ENCODE measurements at places on chromosomes 1 and 21.

DNA sequence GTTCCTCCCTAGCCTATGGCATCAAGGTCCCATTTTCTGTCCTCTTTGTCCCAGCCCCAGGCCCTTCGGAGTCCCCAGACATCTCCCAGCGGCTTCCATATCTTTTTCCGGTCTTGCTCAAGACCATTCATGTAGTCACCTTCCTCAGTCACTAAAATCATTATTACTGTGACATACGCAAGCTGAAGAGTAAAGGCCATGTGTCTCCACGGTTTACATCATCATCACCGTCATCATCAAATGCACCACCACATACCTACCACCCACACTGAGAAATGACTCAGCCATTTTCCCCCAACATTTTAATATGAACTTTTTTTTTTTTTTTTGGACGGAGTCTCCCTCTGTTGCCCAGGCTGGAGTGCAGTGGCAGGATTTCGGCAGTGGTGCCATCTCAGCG is 43.4 kb downstream of the FHAD1 start:
- DNase-seq, result no peak

GRCh38 chr1:98364544-98364943 is 297.0 kb upstream of the SNX7 start:
- DNase-seq, result no peak

DNA sequence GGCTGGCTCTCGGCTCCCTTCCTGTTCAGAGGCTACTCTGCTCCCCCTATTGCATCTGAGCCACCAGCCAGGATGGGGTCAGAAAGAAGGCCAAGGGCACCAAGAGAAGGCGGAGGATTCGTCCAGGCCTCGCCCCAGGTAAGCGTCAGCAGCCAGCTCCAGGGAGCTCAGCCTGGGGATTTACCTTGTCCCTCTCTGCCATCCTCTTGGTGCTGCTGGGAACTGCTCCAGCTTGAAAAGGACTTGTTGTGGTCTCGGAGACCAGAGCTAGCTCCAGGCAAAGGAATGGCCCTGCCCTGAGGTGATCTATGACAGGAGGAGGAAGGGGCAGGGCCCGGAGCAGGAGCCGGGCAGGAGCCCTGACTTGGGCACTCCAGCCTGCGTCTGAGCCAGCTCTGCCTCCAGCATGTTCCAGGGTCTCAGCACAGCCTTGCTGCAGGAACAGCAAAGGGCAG is 113.7 kb upstream of the IFFO2 start:
- no peak for DNase-seq

DNA sequence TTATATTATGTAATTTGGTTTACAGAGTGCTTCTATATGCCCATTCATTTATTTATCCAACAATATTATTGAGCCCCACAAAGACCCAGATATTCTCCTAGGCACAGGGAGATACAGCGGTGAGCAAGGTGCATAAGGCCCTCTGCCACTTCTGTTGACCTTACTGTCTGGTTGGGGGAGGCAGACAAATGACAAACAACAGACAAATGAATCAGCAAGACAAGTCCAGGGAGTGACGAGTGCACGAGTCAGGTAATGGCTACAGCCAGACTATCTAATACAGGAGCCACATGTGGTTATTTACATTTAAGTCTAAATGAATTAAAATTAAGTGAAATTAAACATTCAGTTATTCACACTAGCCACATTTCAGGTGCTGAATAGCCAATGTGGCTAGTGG is 22.0 kb upstream of the BCAR3 start:
- DNase-seq, result no peak

- DNase-seq, result no peak
Observed at GRCh38 chr21:42844411-42845113, 34.8 kb downstream of the WDR4 start.

GRCh38 chr1:193111641-193112090 is 6.5 kb upstream of the GLRX2 start:
- DNase-seq, result no peak

- DNase-seq, result no peak
Observed at GRCh38 chr1:101314244-101314643, 77.4 kb downstream of the S1PR1 start.

DNA sequence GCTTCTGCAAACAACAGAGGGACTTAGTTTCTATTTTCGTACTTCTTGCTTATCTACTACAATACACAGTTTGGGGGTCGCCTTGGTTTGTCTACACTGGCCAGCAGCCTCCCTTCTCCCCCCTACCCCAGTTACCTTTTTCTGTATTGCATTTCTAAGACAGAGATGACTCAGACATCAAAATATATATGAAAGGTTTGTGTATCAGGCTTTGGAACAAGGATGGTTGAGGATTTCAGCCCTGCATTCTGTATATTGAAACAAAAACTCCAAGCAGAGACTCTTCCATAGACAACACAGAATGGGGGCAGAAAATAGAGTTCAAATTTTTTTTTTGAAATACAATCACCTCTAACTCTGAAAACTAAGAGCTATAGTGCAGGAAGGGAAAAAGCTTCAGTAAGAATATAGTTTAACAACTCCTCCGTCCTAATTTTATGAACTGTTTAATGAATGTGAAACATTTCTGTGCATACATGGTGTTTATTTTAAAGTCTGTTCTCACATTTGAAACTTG is 1.9 kb downstream of the SAMD13 start:
- DNase-seq, result no peak

DNA sequence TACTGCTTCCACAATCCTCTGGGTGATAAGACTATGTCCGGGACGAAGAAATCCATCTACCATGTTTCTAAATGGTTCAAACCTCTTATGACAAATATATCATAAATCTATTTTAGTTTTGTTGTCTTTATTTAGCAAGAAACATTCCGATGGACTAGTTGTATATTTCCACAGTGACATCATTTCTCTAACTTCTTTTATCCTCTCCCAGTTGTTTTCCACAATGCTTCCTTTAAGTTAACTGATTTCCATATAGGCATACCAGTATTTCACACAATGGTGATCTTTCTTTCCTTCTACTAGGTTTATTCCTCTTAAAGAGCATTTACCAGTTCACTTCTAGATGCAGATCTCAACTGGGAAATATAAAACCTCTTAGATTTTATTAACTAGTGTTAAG is 44.8 kb downstream of the USP1 start:
- no peak for DNase-seq

- no peak for DNase-seq
Observed at GRCh38 chr1:199976496-199977144, 50.9 kb upstream of the NR5A2 start.

- DNase-seq, result no peak
Observed at GRCh38 chr21:36245649-36246048, 74.3 kb upstream of the MORC3 start.

DNA sequence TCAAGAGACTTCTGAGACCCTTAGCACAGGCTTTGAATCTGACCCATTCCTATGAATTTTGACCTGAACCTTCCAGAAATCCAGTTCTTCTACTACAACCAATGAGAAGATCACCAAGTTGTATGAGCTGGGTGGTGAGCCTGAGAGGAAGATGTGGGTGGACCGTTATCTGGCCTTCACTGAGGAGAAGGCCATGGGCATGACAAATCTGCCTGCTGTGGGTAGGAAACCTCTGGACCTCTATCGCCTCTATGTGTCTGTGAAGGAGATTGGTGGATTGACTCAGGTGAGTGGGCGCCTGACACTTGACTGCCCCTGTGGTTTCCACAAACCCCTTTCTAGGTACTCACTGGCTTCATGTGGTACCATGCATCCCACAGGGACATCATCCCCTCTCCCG is 20.0 kb upstream of the PIGV start:
- no peak for DNase-seq

- DNase-seq, result no peak
Observed at GRCh38 chr1:5225707-5226704, 571.6 kb downstream of the AJAP1 start.

Data from activated gamma-delta T cell treated with anti-CD3 and anti-CD28 coated beads, Interleukin-2, amount 50 U/mL, for 16 hours (primary cell).